ENCODE measurements at places on chromosomes 5 and 9. TPM values are rescaled to one million over a fixed set of nuclear protein-coding genes. Genes with fewer than 3 reads are reported as not detected.

The CTSV gene
- total RNA-seq = 1.0 TPM

The OR1Q1 gene
- total RNA-seq = not detected

The SLC6A3 gene
- total RNA-seq = not detected

The LRRC70 gene
- 0.91 TPM for total RNA-seq

The ZSWIM6 gene
- 5.7 TPM for total RNA-seq

The FGF1 gene
- not detected for total RNA-seq

The CAPSL gene
- total RNA-seq = not detected

The NTRK2 gene
- total RNA-seq = 0.23 TPM

The SLC34A3 gene
- not detected for total RNA-seq

The DNAH5 gene
- total RNA-seq = not detected

The SLC25A2 gene
- 0.45 TPM for total RNA-seq

The NELFB gene
- 52.9 TPM for total RNA-seq

The NR6A1 gene
- 0.19 TPM for total RNA-seq

The OBP2B gene
- not detected for total RNA-seq

The PFN3 gene
- total RNA-seq = not detected

The AHRR gene
- total RNA-seq = 11.1 TPM

The ARSI gene
- not detected for total RNA-seq

The ANKH gene
- 65.4 TPM for total RNA-seq

The SLC28A3 gene
- total RNA-seq = 0.22 TPM

The TRPM3 gene
- not detected for total RNA-seq

The TSLP gene
- 0.18 TPM for total RNA-seq

The FBXO38 gene
- total RNA-seq = 59.6 TPM

The TXNDC8 gene
- total RNA-seq = not detected

The GPRIN1 gene
- 2.3 TPM for total RNA-seq

The NOXA1 gene
- 1.0 TPM for total RNA-seq

The PCDHGA5 gene
- total RNA-seq = not detected

The SV2C gene
- total RNA-seq = 0.02 TPM

The DAPK1 gene
- total RNA-seq = 0.24 TPM

The FSTL4 gene
- total RNA-seq = not detected

The SYK gene
- total RNA-seq = 0.35 TPM

The PALM2AKAP2 gene
- total RNA-seq = not detected

The GLDC gene
- 1.2 TPM for total RNA-seq

The LRRC19 gene
- not detected for total RNA-seq

The HEMGN gene
- total RNA-seq = 2.3 TPM

The PCDHA5 gene
- not detected for total RNA-seq

The FAT2 gene
- not detected for total RNA-seq

The MAN1B1 gene
- 56.7 TPM for total RNA-seq

The GKAP1 gene
- total RNA-seq = 7.7 TPM

The DDX4 gene
- total RNA-seq = 0.51 TPM

The NPDC1 gene
- 79.2 TPM for total RNA-seq

The SPATA31A3 gene
- not detected for total RNA-seq

The SHISAL2B gene
- not detected for total RNA-seq

The STPG3 gene
- not detected for total RNA-seq

The CDKN2B-AS1 gene
- 6.4 TPM for total RNA-seq

The KCTD16 gene
- total RNA-seq = not detected

The KCNN2 gene
- not detected for total RNA-seq

The PCDHGA7 gene
- not detected for total RNA-seq

The ATP10B gene
- not detected for total RNA-seq

The ZFP2 gene
- 0.29 TPM for total RNA-seq

The SPOCK1 gene
- total RNA-seq = not detected

The TAF1L gene
- total RNA-seq = 0.02 TPM

The DEPDC1B gene
- total RNA-seq = 29.5 TPM

The PCDHGA6 gene
- 0.12 TPM for total RNA-seq
